ENCODE measurements at places on chromosomes 12 and 14.

- DNase-seq, result no peak
These were observed 112.2 kb upstream of the DIO3 start for GRCh38 chr14:101449114-101449513.

DNA sequence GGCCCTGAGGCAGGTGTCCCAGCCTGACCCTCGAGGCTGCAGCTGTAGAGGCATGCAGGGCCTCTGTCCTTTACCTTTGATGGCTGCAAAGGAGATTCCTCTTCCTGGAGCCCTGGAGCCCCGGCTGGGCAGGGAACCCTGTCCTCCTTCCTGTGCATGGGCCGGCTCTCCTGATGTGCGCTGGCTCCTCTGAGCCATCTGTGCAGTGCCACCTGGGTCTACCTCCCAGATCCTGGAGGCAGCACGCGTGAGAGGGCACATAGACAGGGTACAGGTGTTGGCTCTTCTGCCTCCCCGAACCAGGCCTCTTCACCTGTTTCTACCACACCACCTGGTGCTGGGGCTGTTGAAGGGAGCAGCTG lies 115.1 kb downstream of the BEGAIN start:
- no peak for DNase-seq

GRCh38 chr14:32908196-32909084 lies 30.2 kb upstream of the NPAS3 start:
- DNase-seq, result no peak

DNA sequence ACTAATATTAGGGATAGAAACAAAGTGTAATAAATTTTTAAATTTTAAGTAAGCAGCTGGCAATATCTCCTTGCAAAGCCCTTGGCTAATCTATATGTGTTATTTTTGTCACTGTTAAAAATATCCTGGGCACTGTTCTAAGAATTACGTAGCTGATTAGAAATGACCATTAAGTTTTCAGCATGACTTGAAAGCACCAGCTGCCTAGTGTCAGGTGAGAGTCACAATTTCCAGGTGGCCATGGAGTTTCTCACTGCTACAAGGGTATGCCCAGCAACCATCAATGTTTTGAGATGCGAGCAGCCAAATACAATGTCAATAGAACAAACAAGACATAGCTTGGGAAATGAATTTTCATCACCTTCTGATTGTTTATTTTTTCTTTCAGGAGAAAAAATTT lies 23.3 kb upstream of the GYS2 start:
- no peak for DNase-seq

- no peak for DNase-seq
These were observed 91.7 kb upstream of the MYL2 start for GRCh38 chr12:111011999-111012600.

DNA sequence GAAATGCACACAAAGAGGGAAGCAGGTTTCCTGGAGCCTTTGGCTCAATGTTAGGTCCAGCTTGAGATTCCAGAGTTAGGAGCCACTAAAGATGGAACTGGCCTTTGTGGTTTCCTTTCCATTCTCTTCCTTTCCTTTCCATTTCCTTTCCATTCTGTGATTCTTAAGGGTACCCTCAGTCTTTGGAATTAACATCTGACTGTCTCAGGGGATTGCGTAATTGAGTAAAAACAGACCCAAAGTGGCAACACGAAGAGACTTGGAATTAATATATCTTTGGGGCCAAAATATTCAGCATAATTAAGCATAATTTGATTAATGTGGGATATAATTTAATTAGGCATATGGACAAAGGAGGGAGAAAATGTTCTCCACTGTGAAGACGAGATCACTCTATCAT lies 205.6 kb downstream of the CRADD start:
- no peak for DNase-seq

DNA sequence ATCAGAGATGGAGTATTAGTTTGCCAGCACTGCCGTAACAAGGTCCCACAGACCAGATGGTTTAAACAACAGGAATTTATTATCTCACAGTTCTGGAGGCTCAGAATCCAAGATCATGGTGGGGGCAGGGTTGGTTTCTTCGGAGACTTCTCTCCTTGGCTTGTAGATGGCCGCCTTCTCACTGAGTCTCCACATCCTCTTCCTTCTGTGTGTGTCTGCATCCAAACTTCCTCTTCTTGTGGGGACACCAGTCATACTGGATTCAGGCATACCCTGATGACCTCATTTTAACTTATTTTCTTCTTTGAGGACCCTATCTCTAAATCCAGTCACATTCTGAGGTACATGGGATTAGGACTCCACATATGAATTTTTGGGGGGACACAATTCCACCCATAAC lies 455.5 kb downstream of the RGS6 start:
- DNase-seq, result no peak

GRCh38 chr12:67929384-67929772 lies 59.9 kb upstream of the IFNG-AS1 start:
- DNase-seq, result no peak

DNA sequence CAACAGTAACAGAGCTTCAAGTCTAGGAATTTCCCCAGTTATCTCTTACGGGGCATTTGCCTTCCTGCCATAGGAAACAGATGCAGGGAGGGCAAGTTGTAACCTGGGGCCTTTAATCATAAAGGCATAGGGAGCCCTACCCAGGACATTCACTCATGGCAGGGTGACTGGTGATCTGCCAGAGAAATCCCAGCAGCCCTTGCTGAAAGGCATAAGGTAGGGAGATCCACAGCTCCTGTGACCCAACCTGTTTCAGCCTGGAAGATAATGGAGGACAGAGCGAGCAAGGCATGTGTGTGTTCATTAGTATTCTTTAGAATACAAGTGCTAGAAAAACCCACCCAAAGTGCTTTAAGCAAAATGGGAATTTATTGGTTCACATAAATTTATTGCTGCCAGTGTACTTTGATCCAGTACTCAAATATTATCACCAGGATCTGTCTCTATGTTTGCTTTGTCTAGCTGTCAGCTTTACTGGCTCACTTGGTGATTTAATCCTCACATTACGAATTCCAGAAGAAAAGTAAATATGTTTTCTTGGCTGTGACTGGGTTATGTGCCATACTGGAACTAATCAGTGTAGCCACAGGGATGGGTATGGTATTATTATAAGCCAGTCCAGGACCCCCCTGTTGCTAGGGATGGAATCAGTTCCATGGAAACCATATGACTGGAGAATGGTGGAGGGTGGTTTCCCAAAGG lies 21.1 kb upstream of the AKAP6 start:
- no peak for DNase-seq

GRCh38 chr12:127150479-127150878 lies 1116.5 kb upstream of the TMEM132C start:
- DNase-seq, result no peak

- no peak for DNase-seq
These were observed 57.5 kb downstream of the FRS2 start for GRCh38 chr12:69527506-69528272.

GRCh38 chr12:100798286-100799160 lies 3.9 kb downstream of the ANO4 start:
- DNase-seq, result no peak

DNA sequence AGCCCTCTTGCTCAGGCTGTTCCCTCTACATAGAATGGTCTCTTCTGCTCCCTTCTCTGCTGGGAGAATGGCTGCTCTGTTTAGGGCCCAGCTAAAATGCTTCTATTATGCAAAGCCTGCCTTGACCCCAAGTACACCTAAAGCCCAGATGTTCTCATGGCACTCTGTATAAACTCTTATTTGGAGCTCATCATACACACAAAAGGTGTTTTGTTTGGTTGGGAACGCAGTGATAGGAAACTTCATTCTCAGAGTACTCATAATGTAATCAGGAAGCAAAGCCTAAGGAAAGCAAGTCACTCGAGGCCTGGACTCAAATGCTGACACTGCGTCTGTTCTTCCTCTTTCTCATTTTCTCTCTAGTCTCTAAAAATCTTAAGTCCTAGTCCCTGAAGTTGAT lies 38.2 kb upstream of the SYCP3 start:
- no peak for DNase-seq

DNA sequence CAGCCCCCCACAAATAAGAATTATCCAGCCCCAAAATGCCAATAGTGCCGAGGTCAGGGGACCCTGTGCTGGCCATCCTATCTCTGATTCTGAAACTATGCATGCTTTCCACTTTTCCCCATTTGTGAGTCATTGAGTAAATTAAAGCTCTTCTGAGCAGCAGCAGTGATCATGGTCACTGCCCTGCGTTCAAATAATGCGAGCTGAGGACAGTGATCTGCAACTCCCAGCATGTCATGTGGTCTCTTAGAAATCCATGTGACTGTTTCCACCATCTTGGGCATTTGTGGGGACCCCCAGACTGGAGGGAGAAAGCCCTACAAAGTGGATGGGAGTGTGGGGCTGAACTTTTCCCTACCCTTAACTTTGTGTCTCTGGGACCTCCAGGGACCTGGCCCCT lies 53.8 kb downstream of the C14orf132 start:
- DNase-seq, result no peak

- DNase-seq, result peak; percentile 35
These were observed 4.1 kb upstream of the DYNC1H1 start for GRCh38 chr14:101960225-101960624.

GRCh38 chr14:60220084-60220483 lies 28.9 kb upstream of the PPM1A start:
- no peak for DNase-seq

DNA sequence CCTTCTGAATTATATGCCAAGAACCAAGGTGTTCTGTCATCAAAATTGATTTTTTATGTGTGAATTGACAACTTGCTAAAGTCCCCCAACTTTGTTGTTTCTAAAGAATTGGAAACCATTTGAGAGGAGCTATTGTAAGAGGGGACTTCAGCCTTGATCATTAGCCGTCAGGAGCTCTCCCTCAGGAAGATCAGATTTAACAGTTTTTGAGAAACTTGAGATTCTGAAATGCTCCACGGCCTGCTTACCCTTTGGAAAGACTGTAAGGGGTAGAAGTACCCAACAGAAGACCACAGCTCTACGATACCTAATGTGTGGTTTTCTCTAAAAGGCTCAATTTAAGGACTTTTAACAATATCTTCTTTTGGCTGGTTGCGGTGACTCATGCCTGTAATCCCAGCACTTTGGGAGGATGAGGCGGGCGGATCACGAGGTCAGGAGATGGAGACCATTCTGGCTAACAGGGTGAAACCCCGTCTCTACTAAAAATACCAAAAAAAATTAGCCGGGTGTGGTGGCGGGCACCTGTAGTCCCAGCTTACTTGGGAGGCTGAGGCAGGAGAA lies 51.1 kb downstream of the BAZ2A start:
- DNase-seq, result no peak

DNA sequence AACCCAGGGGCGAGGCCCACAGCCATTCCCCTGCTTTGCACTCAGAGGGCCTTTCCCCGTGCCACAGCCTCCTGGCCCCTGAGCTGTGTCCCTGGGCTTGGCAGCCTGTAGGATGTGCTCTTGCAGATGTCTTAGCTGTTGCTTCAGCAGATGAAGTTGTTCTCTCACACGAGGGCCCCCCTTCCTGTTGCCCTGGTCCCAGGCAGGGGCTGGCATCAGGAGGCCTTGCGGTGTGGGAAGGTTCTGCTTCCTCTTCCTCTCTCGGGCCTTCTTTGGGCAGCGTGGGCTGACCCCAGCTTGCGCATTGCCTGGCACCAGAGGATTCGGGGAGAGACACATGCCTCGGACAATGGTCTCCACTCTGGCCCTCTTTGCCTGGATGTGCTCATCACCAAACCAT lies 12.7 kb downstream of the PROX2 start:
- DNase-seq, result no peak

DNA sequence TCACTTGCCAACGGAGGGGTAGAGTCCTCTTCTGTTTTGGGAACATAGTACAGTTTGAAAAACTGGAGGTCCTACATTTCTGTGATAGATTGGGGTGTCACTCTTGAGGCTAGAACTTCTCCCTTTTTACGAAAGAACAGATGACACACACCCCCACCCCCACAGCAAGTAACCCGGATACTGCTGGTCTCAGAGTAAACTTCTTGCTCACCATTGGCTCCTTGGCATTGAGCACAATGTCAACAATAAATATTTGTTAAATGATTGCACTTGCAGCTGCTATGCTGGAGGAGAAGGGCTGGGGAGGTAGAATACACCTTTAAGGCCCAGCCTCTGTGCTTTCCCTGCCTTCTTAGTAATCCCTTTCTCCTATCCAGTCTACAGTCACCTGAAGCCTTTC lies 149.8 kb downstream of the TGFB3 start:
- DNase-seq, result no peak

DNA sequence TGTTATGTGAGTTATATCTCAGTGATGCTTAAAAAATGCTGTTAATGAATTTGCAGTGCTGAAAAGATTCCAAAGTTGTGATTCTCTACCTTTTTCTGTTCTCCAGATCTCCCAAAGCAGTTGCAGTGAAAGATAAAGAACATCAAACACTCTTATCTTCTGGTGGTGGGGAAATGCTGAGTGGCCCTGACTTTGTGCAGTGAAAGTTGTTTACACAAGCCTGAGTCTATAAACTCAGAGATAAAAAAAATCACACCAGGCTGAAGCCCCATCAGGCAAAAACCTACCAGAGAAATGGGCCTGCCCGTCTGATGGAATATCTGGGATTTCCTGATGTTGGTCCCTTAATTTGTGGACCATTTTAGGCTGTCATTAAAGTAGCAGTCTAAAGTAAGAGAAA lies 46.1 kb downstream of the RASSF3 start:
- no peak for DNase-seq

GRCh38 chr12:124236625-124237031 lies 58.3 kb upstream of the RFLNA start:
- no peak for DNase-seq

DNA sequence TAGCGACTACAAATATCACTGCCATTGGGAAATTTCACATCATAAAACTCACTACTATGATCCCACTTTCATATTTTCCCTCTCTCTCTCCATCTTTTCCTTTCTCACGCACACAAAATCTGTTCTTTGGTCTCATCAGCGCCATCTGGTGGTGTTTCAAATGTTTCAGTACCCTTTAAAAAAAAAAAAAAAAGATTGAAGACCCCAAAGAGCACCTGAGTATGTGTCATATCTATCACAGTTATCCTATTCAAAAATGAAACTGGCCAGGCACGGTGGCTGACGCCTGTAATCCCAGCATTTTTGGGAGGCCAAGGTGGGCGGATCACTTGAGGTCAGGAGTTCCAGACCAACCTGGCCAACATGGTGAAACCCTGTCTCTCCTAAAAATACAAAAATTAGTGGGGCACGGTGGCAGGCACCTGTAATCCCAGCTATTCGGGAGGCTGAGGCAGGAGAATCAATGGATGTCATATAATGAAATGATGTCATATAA lies 72.4 kb downstream of the TTC9 start:
- peak; percentile 57 for DNase-seq

DNA sequence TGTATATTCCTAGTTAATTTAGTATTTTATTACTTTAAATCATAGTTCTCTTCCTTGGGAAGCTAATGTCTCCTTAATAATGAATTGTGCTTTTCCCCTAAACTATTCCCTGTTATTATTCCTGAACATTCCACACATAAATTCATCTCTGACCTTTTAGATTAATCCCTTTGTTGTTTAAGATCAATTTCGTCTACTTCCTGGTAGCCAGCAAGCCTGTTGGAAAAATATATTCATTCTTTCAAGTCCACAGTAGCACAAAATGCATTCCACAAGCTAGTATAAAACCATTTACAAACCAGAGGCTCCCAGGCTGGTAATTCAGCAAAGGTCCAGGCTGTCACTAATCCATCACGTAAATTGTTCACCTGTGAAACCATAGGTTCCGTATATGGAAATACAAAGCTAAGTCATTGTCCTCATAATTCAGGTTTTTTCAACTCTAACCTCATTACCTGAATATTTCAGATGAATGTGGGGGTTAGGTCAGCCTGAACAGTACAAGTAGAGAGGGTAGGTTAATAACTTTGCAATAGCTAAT lies 232.7 kb downstream of the SEC23A start:
- DNase-seq, result no peak
